Colonic mucosa (tissue), 4 donors: ENCODE measurements at places on chromosomes 12 and 14.

DNA sequence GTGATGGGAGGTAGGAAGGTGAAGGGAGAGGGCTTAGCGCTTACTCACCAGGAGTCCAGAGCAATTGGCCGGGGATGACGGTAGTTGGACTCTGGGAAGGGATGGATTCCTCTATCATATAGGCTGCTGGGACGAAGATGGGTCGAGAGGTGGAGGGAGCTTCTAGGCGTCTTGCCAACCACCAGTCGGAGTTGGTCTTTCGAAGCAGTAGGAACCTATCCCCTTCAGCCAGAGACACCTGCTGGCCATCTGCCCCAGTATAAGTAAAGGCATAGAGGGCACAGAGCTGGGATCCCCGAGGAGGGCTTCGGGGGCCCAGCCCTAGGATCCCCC is 657 bp downstream of the ARHGAP9 start:
- peak overlapping the region; percentile 73 for H3K27ac ChIP-seq
- DNase-seq = no peak
- no peaks in the 10 kb centered on the region for H3K36me3 ChIP-seq

DNA sequence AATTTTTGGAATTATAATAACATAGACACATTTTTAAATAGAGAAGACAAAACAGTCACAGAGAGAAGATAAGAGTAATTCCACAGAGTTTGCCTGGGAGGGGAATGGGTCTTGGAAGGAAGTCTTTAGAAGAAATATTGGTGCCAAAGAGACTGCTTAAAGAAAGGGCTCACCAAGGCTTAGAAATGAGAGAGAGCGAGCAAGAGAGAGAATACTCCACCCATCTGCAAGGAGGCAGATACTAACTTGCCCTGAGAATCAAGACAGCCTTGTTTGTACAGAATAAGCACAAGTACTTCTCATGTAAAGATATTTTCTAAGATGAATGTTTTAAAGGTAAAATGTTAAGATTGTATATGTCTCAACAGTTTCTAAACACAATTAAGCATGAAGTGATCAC is 165.5 kb downstream of the SLC38A4 start:
- no peak overlapping the region for H3K27ac ChIP-seq
- no peaks in the 10 kb centered on the region for H3K36me3 ChIP-seq
- no peak for DNase-seq
- H3K4me1 ChIP-seq = peaks cover 2% of the 10 kb centered on the region
- no peak overlapping the region for H3K4me3 ChIP-seq
- H3K27me3 ChIP-seq = no peaks in the 10 kb centered on the region

DNA sequence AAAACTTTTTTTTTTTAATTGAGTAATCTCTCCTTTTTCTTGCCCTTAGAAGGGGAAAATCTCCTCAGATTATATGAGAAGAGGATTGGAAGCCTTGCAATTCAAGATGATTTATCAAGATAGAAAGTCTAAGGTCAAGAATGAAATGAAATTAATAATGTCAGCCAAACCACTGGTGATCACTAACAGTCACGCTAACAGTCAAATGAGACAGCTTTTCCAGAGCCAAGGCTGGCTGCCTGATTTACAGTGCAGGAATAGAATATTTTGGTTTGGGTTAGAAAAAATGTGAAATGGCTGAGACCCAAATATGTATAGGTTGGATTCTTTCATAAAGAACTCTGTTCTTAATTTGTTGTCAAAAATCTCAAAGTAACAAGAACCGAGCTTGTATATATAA is 204.3 kb downstream of the PPM1H start:
- DNase-seq = no peak
- H3K27ac ChIP-seq = no peak overlapping the region
- no peaks in the 10 kb centered on the region for H3K27me3 ChIP-seq
- H3K4me3 ChIP-seq = no peak overlapping the region
- H3K36me3 ChIP-seq = no peaks in the 10 kb centered on the region

DNA sequence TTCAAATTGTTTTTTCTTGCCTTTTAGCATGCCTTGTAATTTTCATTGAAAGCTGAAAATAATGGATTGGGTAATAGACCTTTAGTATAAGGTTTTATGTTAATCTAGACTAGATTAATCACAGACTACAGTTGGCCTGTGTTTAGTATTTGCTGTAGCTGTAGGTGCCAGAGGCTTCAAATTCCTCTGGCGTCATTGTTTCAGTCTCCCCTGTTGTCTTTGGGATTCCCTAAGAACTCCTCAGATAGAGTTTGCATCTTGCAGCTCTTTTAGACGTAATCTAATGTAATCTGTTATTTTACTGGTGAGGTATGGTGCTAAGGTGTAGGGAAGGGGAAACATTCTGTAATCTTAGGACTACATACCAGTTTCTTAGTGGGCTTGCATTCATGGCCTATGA is 113.0 kb downstream of the RGS6 start:
- no peaks in the 10 kb centered on the region for H3K27me3 ChIP-seq
- no peaks in the 10 kb centered on the region for H3K36me3 ChIP-seq
- no peak for DNase-seq
- H3K4me3 ChIP-seq = no peak overlapping the region
- H3K27ac ChIP-seq = no peak overlapping the region

DNA sequence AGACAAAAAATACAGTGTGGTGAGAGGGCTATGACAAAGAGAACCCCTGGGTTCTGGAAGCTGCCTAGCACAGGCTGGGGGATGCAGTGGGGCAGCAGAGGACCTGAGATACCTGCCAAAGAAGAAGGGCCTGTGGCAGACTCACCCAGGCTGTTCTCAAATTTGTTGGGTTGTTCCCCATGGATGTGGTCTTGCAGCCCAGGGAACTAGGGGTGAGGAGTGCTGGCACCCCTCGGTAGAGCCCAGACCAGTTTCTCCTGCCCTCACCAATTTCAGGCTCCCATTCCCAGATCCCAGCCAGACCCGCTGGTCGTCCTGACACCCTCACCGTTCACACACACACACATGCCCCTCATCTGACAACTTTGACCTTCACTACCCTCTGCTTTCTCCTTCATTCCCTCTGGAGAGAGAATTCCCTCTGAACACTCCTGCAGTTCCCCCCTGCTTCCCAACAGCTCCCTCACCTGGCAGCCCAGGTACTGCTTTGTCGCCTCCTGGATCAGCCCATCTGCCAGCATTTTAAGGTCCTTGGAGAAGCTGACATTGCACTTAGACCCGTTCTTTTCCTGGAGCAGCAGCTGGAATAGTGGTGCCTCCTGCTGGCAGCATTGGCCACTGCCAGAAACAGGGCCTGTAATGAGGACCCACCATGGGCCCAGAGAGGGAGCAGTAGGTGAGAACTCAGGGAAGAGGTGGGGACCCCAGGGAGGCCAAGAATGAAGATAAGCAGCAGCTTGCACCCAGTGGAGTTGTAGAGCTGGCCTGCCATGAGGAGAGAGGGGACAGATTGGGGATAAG is 5.9 kb upstream of the GDF11 start:
- no peak overlapping the region for H3K4me3 ChIP-seq
- H3K36me3 ChIP-seq = no peaks in the 10 kb centered on the region
- no peaks in the 10 kb centered on the region for H3K27me3 ChIP-seq
- peak; percentile 88 for DNase-seq
- H3K4me1 ChIP-seq = peaks cover 9% of the 10 kb centered on the region

GRCh38 chr12:21860128-21860527 is 81.1 kb downstream of the ABCC9 start:
- H3K4me3 ChIP-seq = no peak overlapping the region
- DNase-seq = no peak
- H3K36me3 ChIP-seq = no peaks in the 10 kb centered on the region
- no peaks in the 10 kb centered on the region for H3K4me1 ChIP-seq

GRCh38 chr12:1544996-1545700 is 49.2 kb downstream of the FBXL14 start:
- no peaks in the 10 kb centered on the region for H3K27me3 ChIP-seq
- H3K27ac ChIP-seq = no peak overlapping the region
- H3K4me3 ChIP-seq = no peak overlapping the region
- no peaks in the 10 kb centered on the region for H3K4me1 ChIP-seq
- DNase-seq = no peak

DNA sequence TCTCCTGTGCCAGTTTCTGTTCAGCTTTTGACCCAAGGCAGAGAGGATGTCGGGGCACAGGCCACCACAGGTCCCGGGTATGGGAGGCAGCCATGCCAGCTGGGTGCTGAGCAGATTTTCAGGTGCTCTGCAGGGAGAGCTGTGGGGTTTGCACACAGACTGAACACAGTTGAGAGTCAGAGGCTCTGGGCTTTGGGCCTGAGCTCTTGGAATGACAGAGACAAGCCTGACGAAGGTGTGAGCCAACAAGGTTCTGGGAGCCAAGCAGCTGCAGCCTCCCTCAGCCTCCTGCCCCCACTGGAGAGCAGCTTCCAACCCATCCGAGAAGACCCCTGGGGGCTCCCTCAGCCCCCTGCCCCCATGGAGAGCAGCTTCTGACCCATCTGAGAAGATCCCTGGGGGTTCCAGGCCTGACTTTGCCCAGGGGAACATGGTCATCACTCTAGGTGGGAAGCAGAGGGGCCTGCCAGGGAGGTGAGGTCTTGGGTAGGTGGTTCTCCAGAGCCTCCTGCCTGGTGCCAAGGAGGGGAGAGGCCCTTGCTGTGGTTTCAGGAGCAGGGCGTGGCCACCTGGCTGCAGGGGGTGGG is 13.8 kb downstream of the FBRSL1 start:
- H3K4me1 ChIP-seq = peaks cover 12% of the 10 kb centered on the region
- H3K4me3 ChIP-seq = no peak overlapping the region
- H3K27ac ChIP-seq = no peak overlapping the region
- H3K36me3 ChIP-seq = no peaks in the 10 kb centered on the region
- no peaks in the 10 kb centered on the region for H3K27me3 ChIP-seq

DNA sequence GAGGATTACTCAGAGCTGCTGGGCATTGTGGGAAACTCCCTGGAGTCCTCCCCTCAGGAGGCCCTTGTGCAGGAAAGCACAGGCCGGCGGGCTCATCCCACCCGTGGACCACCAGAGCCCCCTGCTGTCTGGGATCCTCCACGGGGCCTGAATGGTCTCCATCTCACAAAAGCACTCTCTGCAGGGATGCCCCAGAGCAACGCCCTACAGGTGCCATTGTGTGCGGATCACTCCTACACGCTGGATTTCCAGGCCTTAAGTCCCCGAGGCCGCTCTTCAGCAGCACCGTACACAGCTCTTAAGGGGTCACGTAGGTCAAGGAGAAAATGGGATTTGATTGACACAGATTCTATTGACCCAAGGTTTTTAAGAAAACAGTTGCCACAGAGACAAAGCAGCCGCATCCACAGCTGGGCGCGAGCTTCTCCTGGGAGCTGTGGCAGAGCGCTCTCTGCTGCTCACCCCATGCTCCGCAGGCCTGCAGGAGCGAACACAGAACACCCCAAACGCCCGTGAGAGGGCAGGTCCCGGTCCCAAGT is 36.7 kb upstream of the RIMBP2 start:
- DNase-seq = no peak
- H3K36me3 ChIP-seq = no peaks in the 10 kb centered on the region
- H3K27me3 ChIP-seq = no peaks in the 10 kb centered on the region

DNA sequence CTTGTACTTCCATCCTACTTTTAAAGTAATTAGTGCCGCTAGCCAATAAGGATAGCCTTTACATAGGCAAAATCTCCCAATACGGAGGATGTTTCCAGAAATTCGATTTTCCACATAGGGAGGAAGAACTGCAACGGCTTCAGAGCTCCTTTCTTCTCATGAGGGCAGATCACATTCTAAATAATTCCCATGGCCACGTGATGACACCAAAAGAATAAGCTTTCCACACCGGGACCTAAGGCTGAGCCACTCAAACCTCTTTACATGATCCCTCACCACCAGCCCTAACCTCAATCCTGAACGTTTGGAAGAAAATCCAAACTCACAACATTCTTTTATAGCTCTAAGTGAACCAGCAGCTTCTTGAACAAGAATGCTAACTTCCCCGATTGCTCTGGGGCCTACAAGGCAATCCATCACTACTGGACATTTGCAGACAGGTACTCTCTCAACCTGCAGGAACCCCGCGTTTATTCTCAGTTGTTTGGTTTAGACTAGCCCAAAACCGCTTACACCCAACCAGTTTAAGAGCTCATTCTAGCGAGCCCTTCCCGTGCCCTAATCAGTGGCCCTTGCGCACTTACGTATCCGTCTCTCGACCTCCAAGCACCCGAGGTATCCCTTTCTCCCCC is 884 bp downstream of the CAPRIN2 start:
- peak overlapping the region; percentile 90 for H3K27ac ChIP-seq
- H3K4me3 ChIP-seq = peak overlapping the region; percentile 84
- H3K4me1 ChIP-seq = peaks cover 7% of the 10 kb centered on the region
- no peaks in the 10 kb centered on the region for H3K36me3 ChIP-seq

DNA sequence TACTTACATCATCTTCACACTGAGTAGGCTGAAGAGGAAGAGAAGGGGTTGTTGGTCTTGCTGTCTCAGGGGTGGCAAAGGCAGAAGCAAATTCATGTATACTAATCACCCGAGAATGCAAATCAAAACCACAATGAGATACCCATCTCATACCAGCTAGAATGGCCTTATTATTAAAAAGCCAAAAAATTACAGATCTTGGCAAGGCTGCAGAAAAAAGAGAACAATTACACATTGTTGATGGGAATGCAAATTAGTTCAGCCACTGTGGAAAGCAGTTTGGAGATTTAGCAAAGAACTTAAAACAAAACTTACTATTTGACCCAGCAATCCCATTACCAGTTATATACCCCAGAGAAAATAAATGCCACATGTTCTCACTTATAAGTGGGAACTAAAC is 154.9 kb downstream of the SEC23A start:
- no peaks in the 10 kb centered on the region for H3K27me3 ChIP-seq
- no peak overlapping the region for H3K27ac ChIP-seq
- no peaks in the 10 kb centered on the region for H3K36me3 ChIP-seq
- no peak for DNase-seq
- H3K4me1 ChIP-seq = no peaks in the 10 kb centered on the region

- no peak for DNase-seq
- no peak overlapping the region for H3K4me3 ChIP-seq
- H3K27ac ChIP-seq = no peak overlapping the region
Observed at GRCh38 chr12:54824402-54824801, 29.9 kb upstream of the MUCL1 start.

DNA sequence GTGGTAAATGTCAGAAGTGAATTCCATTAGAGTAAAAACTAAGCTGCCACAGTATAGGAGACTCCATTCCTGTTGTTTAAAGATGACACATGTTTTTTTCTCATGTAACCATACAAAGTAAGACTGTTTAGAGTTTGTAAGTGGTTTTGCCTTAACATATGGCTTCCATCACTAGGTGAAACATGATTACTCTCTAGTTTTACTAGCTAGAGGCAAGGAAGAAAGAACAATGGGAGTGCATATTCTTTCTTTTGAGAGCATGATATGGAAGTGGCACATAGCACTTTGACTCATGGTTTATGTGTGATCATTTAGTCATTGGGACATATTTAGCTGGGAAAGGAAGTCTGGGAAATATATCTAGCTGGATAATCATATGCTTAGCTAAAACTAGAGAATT is 7.7 kb downstream of the ATF7IP start:
- H3K4me1 ChIP-seq = no peaks in the 10 kb centered on the region
- DNase-seq = no peak
- H3K27me3 ChIP-seq = no peaks in the 10 kb centered on the region
- H3K4me3 ChIP-seq = no peak overlapping the region
- H3K36me3 ChIP-seq = no peaks in the 10 kb centered on the region
